ENCODE measurements at places on chromosomes 7 and 10. TPM values are rescaled to one million over a fixed set of nuclear protein-coding genes. Genes with fewer than 3 reads are reported as not detected.

NPVF gene
- not detected for polyA plus RNA-seq

AKR1B1 gene
- 265 TPM for polyA plus RNA-seq

PHF14 gene
- 10.9 TPM for polyA plus RNA-seq

ACTL6B gene
- polyA plus RNA-seq = not detected

All from immature natural killer cell (primary cell).